ENCODE measurements at places on chromosomes 5 and 9.

DNA sequence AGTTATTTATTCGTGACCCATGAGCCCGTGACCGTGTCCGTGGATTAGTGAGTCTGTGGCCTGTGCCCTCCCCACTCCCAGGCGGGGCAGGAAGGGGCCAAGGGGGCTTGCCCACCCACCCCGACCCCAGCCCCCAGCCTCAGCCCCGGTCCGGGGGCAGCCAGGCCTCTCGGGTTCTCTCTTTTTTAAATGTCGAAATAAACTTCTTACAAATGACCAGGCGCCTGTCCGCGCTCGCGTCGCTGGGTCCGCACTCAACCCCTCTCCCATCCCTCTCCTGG lies 7.6 kb downstream of the BARHL1 start:
- no peak for DNase-seq

DNA sequence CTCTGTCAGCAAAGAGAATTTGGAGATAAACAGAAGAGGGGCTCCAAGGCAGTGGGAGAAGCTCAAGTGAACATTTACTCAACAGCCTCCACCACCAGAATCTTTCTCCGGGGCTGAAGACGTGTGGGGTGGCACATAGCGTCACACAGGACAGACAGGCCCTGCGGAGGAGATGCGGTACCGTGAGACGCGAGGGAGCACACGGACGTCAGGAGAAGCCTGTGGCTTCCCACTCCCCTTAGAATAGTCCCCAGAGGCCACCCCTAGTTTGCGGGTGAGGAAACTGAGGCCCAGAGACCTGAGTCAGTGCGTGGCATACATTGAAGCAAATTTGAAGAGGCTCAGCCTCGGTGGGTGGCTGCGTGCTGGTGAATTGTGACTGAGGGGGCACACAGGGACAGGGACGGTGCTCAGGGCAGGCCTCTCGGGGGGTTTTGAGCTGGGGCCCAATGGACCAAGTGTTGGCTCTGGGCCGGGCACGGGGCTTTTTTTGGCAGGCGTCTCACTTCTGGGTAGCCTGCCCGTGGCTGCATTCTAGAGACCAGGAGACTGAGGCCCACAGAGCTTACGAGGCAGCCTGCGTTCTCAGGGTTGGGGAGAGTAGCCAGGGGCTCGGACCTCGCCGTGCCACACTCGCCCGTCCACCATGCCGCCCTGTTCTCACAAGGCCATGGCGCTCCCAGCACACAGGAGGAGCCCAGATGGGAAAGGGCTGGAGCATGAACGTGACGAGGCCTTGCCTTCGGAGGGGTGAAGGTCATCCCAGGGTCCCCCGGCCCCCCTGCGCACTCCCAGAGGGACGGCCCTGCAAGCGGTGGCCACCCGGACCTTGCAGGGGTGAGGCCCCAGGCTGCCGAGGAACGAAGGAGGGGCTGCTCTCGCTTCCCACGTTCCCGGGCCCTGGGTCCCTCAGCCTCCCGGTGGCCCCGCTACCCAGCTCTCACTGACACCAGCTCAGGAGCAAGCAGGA lies 220.6 kb downstream of the C9orf50 start:
- DNase-seq: no peak

- peak; percentile 43 for DNase-seq
Observed at GRCh38 chr5:160486573-160486972, 64.9 kb downstream of the PTTG1 start.

GRCh38 chr5:129094924-129095899 lies 663 bp downstream of the ISOC1 start:
- peak; percentile 72 for DNase-seq

DNA sequence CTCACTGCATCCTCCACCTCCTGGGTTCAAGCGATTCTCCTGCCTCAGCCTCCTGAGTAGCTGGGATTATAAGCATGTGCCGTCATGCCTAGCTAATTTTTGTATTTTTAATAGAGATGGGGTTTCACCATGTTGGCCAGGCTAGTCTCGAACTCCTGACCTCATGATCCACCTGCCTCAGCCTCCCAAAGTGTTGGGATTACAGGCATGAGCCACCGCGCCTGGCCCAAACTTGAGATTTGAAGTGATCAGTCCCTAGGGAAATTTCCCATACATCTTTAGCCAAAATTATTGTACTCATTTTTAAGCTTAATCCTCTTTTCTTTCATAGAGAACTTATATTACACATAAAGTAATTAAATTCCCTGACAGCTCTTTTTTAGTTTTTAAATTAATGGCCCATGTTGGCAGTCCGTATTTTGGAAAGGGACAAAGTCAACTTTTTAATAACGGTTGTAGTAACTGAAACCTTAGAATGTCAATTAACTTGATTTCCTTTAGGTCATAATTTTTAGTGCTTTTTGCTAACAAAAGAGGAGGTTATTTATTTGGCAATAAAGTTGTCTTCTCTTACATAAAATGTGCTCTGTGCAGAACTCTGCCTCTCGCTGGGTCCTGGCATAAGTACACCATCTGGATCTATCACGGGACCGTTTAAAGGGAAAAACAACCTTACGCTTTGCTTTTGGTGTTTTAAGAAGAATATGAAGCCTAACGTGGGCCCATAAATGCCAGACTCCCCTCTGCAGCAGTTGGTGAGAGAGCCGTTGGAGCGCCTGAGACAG lies 142.3 kb upstream of the OTULINL start:
- DNase-seq: no peak

GRCh38 chr9:88596376-88596775 lies 61.4 kb downstream of the NXNL2 start:
- DNase-seq: no peak

DNA sequence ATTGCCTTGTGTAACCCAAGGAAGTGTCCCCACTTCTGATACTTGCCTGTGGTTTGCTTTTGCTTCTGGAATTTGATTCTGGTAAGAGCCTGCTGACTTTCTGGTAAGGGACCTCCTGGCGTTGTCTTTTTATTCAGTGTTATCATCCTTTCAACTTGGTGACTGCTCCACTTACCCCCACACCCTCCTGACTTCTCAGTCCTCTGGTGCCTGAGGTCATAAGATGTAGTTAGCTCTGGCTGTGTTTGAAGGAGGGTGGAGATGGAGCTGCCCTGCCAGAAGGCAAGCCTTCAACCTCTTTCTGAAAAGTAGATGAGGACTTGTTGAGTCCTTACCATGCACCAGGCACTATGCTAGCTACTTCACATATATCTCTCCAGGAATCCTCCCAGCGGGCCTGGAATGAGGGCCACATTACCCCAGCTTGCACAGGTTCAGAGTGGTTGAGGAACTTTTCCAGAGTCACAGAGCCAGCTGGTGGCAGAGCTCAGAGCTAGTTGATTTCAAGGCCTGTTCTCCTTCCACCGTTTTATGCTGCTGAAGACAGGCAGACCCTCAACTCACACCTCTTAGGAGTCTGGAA lies 45.2 kb upstream of the PITX1 start:
- no peak for DNase-seq

DNA sequence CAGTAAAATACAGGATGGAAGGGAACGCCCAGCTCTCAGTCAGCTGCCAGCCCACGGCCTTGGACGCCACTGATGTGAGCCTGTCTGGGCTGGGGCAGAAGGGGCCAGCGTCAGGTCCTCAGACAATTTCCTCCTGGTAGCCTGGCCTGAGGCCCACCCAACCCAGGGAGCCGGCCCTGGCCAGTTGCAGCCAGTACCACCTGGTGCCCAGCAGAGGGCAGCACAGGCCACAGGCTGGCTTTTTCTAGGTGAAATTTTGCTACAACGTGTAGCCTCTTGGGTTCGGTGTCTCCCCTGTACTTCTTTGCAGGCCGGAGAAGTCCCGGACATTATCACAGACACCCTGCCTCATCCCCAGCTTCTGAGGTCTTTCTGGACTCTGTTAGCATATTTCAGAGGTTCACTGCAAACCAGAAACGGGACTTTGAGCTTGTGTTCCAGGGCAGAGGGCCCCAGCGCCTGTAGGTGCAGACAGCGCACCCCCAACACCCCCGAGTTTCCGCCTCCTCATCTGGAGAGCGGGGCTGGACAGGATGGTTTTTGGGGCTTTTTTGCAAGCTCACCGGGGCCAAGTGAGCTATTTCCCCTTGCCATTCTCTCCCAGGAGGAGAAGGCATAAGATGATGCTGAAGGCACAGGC lies 45.9 kb upstream of the KCNMB1 start:
- peak; percentile 79 for DNase-seq

GRCh38 chr5:121027636-121028035 lies 563.5 kb downstream of the PRR16 start:
- no peak for DNase-seq

All from activated T-cell treated with anti-CD3 and anti-CD28 coated beads, Interleukin-2, amount 50 U/mL, for 48 hours (primary cell).